M059J (cell line): ENCODE measurements at places on chromosomes 1 and 21. TPM values are rescaled to one million over a fixed set of nuclear protein-coding genes. Genes with fewer than 3 reads are reported as not detected.
A peak's percentile ranks its signal among the peaks of the same experiment; 100 is the strongest.

Gene FMOD
- not detected in 2 replicates for total RNA-seq

DNA sequence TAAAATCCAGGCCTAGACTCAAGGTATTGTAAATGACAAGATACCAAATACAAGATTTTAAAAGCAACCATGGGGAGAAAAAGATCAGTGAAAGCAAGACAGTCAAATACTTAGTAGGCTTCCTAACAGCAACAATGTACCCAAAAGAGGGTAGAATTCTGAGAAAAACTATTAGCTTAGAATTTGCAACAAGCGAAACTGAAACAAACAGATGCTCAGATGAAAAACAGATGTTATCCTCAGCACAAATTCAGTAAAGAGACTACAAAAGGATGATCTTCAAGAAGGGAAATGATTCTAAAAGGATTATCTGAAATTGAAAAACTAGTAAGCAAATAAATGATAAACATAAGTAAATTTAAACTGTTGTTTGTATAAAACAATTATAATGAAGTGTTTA lies 40.0 kb downstream of the PDC start:
- DNase-seq, result no peak

DNA sequence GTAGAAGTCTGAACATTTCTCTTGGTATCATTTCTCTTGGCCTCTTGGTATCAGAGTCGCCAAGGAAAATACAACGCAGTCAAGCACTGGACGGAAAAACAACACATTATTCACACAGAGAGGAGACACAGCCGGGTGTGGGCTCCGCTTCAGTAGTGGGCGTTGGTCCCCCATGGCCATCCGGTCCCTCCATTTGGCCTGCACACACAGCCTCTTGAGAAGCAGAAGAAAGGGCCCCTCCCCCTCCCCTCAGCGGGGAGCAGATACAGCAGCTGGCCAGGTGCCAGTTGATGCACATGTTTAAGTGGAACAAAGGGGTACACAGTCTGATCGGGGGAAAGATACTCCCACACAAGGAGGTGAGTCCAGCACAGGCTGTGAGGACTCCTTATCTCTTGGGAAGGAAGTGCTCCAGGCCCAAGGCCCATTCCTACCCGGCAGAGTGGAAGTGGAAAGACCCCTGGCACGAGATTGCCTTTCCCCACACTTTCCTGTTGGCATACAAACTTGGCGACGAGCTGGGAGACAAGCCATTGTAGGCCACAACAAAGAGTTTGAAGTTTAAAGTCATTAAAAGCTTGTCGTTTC lies 311.3 kb downstream of the FAM72C start:
- DNase-seq, result no peak

DNA sequence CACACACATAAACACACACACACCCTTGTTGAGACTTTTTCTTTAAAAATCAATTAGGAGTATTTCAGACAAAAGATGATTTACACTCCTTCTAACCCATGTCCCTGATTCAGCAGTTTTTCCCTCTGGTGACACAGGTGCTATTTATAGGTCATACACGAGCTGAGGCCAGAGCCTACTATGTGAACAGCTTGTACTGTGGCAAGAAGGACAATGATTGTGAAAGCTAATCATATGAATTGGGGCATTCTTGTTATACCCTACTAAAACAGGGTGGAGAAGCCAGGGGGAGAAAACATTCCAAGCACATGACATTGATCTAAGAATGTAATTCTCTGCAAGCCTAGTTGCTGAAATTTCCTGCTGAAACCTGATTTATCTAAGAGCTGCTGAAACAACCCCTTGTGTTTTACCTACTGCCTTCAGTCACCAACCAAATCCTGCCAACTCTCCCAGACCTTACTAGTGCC lies 60.3 kb downstream of the XCL1 start:
- DNase-seq, result peak; percentile 59

GRCh38 chr21:16420031-16420724 lies 690.4 kb downstream of the USP25 start:
- DNase-seq, result peak; percentile 83
